Muscle of arm (tissue), 14 donors: ENCODE measurements at places on chromosomes 5 and 9.

GRCh38 chr5:154797762-154798161 lies 42.6 kb downstream of the LARP1 start:
- DNase-seq: no peak

DNA sequence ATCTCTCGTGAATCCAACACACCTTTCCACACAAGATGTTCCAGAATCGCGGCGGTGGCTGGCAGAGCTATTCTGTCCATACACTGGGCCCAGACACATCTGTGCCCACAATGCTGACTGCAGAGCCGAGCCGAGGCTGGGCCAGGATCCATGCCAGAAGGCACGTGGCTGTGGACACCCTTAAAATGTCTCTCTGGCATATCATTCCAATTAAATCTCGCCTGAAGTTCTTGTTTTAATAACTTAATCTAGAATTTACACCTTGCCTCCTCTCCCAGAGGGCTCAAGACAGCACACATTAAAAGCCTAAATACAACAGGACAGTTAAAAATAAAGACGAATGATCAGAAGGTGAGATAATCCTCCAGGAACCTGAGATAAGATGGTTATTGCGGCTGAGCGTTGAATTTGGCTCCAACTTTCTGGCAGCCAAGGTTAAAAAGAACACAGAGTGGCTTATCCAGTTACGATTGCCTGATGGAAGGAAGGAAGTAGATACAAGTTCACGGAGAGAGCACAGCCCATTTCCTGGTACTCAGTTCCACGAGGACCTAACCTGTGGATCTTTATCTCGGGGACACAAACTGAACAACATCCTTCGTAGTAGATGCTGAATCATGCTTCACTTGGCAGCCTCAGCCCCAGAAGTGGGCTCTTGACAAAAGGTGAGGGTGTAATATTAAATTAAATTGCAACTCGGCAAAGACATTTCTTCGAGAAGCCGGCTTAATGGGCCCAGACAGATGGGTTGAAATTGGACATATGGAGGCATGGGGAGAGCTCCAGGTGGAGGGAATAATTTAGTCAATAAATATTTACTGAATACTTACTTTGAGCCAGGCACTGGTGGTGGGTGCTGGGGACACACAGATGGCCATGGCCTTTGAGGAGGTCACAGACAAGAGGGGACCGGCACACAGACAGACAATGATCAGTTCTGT lies 86.0 kb upstream of the TBC1D2 start:
- no peak for DNase-seq

GRCh38 chr9:124014956-124015660 lies 3.5 kb downstream of the LHX2 start:
- DNase-seq: no peak

- no peak for DNase-seq
Measured at GRCh38 chr9:3018071-3018470, 174.2 kb upstream of the PUM3 start.
